ENCODE measurements at places on chromosomes 12 and 14.

DNA sequence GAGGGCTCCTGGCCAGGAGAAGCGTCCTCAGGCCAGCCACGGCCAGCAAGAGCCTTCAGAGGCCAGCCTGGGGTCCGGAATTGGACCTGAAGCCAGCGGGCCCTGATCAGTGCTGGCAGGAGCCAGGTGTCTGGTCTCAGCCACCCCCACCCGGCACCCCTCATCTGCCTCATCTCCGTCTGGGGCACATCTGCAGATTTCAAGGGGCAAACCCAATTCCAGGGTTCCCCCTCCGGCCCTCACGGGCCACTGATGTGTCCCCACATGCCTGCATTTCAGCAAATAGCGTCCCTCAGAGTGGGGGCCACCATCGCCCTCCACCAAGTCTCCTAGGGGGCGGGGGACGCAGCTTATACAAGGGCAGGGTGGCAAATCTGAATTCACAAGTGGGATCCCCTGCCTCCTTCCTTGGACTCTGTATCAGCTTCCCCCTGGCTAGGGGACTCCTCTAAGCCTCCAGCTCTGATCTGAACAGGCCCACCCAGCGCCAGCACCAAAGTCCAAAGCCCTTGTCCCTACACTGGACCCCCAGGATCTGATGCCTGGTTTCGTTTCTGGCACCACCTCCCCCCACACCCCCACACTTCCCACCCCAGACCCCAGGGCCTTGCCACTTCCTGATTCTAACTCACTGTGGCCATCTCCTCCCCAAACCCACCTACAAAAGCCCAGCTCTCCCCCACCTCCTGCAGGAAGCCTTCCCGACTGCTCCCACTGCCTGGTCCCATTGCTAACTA is 10.1 kb downstream of the TMEM179 start:
- DNase-seq, result no peak

DNA sequence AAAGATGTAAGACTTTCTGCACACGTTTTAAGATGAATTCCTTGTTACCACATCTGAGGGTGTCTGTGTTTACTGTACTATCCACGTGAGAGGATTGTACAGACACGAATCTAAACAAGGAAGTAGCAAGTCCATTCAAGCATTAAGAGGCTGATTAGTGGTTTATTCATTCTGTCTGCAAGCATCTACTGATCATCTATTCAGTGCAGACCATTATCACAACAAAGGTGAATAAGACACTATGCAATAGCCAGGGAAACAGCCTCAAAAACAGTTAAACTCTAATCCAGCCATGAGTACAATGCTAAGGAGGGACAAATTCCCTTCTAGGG is 111.6 kb upstream of the PZP start:
- no peak for DNase-seq

DNA sequence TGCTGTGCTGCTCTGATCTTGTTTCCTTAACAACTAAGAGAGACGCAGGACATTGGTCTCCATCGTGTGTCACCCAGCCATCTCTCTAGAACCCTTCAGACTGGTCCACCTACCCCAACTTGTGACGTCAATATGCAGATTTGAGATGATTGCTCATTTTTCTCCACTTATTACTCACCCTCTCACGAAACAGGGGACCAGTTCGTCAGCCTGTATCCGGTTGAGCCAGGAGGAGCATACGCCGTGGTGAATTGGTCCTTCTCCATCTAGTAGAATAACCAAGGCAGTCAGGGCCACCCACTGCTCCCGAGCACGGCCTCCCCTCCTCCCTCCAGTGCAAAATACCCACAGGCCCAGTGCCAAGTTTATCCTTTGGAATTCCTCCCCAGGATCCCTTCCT is 36.2 kb upstream of the FBXO21 start:
- DNase-seq, result no peak

- DNase-seq, result peak; percentile 33
These were observed 6.9 kb downstream of the GNPTAB start for GRCh38 chr12:101823891-101824290.

Measured in activated T-cell treated with anti-CD3 and anti-CD28 coated beads for 4 hours (primary cell).